ENCODE measurements at places on chromosomes 16 and 17.

- DNase-seq = no peak
Measured at GRCh38 chr16:75423723-75424104, 9.6 kb downstream of the CFDP1 start.

GRCh38 chr17:71976011-71976649 lies 144.7 kb upstream of the SOX9 start:
- no peak for DNase-seq

DNA sequence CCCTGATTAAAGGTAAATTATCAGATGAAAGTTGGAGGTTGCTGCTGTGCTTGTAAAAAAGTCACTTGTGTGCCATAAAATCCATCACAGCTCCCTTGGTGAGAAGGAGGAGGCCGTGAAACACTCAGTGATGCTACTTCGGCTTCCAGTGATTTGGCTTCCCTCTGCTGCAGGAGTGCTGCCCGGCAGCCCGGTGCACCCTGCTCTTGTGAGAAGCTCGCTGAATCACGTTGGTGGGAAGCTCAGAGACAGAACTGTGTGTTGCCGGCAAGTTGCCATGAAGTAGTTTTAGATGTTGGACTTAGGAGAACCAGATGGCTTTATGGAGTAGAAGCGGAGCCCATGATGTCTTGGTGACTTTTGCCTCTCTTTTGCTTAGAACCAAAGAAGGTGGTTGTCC lies 33.3 kb downstream of the MSI2 start:
- no peak for DNase-seq

DNA sequence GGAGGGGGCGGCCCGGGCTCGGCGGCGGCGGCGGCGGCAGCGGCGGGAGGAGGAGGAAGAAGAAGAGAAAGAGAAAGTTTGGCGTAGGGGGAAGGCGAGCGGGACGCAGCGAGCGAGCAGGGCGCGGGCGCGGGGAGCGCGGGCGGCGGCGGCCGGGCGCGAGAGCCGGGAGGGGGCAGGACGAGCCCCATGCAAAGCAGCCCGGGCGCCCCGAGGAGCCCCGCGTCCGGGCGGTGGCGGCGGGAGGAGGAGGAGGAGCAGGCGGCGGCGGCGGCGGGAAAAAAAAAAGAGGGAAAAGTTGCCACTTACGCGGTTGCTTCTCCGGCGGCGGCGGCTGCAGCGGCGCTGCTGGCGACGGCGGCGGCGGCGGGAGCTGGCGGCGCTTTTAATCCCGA lies 10.3 kb upstream of the ZFHX3 start:
- no peak for DNase-seq

DNA sequence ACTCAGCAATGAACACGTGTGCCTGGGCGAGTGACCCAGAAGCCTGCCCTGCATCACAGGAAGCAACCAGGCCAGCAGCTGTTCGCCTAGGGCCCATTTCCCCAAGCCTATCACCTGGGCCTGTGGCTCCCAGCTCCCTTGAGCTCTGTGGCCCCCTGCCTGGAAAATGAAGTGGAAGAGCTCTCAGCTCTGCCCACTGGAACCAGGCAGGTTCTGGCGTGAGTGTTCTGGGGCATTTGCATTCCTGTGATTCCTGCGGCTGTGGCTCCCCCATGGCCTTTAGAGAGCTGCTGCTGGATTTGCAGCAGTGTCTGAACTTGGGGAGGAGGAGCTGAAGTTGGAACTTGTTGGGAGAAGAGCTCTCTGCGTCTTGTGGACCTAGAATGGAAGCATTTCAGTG lies 22.8 kb downstream of the PGS1 start:
- no peak for DNase-seq

DNA sequence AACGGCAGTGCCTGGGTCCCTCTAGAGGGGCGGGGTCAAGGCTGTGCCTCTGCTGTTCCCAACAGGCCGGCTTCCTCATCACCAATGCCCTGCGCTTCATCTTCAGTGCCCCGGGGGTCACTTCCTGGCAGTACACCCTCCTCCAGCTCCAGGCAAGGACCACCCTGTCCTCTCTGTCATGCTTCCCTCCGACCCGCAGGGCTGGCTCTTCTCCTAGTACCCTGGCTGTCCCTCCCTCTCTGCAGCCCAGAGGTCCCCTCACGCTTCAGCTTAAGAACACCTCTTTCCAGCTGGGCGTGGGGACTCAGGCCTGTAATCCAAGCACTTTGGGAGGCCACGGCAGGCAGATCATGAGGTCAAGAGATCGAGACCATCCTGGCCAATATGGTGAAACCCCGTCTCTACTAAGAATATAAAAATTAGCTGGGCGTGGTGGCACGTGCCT lies 25.8 kb downstream of the CASKIN2 start:
- no peak for DNase-seq

GRCh38 chr17:75194879-75195278 lies 10.6 kb upstream of the NUP85 start:
- no peak for DNase-seq

DNA sequence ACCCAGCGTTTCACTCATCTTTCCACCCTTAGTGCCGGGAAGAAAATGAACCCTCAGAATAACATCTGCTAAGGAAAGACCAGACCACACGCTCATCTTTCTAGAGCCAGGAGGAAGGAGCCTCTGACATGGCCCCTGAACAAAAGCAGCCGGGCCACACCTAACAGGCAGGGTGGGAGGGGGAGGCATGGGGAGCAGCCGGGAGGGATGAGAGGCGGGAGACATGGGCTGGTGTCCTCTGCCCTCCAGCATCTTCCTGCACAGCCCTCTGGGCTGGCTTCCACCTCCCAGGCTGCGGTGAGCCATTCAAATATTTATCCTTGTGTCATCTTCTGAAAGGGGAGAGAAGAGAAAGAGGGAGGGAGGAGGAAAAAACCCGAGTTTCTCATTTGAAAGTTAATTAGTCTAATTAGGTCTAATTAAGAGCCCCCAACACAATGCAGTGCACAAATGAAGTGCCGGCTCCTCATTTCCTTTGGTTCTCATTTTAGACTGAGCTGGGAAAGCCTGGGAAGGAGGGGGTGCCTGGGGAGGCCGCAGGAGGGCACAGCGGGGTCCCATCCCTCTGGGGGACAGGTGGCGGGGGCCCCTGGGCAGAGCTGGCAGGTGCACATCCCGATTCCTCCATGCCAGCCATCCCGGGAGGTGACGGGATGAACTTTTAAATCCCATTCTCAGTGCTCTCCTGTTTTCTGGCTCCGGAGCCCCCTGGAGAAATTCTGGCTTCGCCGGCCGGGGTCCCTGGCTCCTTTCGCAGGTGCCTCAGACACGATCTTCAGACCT lies 90.5 kb downstream of the ENGASE start:
- no peak for DNase-seq

DNA sequence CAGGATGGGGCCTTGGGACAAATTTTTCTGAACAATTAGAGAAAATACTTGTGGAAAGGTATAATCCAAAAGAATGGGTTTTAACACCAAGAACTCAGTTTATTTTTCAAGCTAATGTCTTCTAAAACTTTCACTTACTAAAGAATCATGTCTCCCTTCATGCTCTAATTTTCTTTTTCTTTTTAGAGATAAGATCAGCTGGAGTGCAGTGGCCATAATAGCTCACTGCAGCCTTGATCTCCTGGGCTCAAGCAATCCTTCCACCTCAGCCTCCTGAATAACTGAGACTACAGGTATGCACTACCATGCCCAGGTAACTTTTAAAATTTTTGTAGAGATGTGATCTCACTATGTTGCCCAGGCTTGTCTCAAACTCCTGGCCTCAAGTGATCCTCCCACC lies 5.5 kb downstream of the OR4D1 start:
- no peak for DNase-seq

GRCh38 chr16:72162105-72162692 lies 9.8 kb downstream of the PMFBP1 start:
- no peak for DNase-seq
